Coronary artery (tissue), 2 donors: ENCODE measurements at places on chromosomes 4 and X.

DNA sequence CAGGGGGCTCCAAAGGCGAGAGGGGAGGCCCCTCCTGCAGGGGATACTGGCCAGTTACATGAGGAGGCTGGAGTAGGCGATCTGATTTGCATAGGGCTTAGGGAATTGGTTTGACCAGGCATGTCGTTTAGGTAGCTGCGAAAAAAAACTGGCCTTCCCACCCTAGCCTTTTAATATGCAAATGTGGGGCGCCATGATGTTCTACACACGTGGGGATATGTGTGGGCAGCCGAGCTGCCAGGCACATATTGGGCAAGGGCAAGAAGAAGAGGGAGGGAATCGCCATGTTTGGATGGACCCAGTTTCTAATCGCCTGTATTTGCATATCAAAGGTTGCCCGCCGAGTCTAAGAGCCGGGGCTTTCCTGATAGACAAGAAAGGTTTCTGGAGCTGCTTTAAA, 121.3 kb downstream of the PRKX start:
- no peak for DNase-seq

DNA sequence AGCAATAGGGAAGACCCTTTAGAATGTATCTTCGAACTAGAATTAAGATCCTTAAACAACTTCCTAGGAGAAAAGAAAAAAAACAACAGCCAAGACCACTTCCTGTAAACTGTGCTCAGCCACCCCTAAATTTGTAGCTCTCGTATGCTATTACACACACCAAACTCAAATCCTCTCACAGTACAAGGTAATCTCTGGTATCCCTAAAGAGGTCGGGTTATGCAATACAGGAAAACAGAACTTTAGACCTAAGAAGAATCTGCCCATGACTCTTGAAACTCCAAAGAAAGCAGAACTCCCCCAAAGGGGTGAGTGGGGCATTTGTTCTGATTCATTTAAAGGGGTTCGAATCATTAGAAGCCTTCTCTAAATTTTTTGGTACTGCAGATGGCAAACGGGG, 170.9 kb upstream of the CASK start:
- DNase-seq, result no peak

DNA sequence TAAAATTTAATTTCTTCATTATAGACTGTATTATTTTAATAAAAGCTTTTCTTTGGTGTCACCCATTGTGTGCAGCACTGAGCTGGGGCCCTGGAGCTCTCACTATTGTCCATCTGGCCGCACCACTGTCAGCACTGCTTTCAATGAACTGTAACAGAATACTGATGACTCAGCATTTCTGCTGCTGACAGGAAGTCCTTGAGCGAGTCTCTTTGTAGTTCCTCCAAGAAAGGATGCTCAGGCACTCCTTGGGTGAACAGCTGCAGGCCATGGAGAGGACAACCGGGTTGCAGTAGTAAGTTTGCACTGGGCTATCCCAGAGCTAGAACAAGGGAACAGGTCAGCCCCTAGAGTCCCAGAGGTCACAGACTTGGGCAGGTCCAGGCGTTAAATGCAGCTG, 81.6 kb downstream of the SORBS2 start:
- DNase-seq, result no peak

DNA sequence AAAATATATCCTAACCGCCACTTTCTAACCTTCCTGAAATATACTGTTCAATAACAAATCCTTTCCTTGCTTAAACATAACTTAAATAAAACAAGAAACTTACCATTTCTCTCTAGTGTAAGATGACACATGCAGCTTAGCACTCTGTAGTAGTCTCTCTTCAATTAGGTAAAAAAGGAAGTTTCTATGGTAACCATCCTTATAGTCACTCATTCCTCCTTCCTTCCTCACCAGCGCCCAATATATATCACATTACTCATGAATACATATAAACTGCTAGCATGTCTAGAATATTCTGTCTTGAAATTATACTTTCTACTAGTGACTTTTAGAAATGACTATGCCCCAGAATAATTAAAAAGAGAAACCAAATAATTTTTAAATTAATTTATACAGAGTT, 112.2 kb downstream of the SNCA start:
- DNase-seq, result no peak

GRCh38 chr4:186624951-186625350, 69.6 kb upstream of the MTNR1A start:
- DNase-seq, result no peak

GRCh38 chr4:3463556-3464348, 646 bp downstream of the DOK7 start:
- no peak for DNase-seq

DNA sequence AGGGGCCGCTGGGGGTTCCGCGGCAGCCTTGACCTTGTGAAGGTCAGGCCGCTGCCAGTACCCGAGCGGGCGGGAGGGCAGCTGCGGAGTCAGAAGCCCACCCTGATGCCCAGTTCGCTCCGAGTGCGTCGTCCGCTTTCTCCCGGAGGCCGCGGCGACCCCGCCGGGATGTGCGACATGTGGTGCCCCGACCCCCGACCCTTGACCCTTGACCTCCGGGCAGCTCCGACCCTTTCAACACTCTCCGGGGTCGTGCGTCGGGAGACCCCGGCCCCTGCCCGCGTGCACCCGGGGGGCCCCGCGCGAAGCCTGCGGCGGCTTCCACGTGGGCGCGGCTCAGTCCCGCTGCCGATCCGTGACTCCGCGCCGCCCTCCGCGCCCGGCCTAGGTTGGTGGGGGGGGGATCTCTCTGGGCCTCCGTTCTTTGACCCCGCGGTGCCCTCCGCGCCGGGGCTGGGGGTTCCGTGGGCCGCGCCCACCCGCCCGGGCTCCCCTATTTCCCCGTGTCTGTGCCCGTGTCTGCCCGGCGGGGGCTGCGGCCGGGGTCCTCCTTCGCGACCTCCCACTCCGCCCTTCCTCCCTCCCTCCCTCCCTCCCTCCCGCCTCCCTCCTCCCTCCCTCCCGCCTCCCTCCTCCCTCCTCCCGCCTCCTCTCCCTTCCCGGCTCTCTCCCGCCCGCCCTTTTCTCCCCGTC, 609 bp upstream of the SLC25A6 start:
- DNase-seq, result peak; percentile 87

DNA sequence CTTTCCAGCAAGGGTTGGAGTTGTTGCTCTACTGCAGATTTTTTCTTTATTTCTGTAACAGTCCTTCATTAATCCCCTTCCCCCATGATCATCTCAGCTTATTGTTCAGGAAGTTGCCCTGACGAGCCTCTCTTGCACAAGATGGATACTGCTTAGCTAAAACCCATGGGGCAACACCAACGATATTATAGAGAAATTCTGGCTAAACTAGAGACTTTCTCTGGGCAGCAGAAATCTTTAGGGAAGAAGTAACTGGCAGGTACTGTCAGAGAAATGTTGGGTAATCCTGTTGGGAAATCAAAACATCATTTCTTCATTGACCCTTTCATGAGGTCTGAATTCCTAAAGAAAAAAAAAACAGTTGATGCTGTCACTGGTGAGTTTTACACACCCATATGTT, 921.3 kb downstream of the NLGN4X start:
- no peak for DNase-seq

DNA sequence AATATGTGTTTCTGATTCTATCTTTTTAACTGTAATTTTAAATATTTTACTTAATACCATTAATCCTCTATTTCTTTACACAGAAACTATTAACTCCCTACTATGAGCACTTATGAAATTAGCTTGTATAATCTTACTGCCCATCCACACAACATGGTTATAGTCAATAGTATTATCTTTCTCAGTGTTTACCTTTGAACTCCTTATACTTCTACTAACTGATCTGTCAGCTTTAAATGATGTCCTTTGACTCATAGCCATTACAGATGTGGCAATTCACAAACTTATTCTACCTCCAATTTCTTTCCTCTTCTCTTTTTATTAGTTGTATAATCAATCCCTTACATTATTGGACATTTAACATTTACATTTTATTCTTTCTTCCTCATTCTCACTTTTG, 5.5 kb downstream of the SEC31A start:
- DNase-seq, result no peak

DNA sequence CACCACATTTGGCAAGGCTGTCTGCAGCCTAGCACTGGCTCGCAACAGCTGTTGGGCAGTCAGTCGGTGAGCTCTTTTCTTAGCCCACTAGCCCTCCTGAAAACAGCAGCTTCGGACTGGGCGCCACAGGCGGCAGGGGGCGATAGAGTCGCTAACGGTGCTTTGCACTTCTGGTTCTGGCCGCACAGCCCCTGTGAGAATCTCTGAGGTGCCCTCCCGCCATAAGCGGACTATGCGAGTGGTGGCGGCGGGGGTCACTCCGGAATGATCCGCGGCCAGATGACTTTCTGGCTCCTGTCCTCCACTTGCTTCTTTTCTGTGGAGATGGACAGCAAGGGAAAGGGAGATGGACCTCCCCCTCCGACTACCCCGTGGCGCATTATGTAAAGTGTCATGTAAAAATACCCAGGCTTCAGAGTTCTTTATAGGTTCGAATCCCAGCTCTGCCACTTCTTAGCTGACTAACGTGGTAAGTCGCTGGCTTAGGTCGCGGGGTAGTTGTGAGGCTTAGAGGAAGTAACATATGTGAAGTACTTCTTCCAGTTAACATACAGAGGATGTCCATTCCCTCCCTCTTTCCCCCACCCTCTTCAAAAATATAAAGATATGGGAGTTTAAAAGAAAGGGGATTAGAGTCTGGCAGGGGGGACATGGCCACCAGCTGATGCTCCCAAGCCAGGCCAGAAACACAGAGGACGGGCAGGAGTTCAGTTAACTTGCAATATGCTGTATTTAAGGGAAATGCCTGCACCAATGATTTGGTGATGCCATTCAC, 11.0 kb downstream of the ARHGAP36 start:
- no peak for DNase-seq

GRCh38 chr4:114019276-114019968, 40.0 kb upstream of the ARSJ start:
- DNase-seq, result no peak

- no peak for DNase-seq
Observed at GRCh38 chr4:135269125-135269890, 1067.7 kb upstream of the PABPC4L start.

GRCh38 chrX:77434962-77435361, 12.2 kb upstream of the FGF16 start:
- DNase-seq, result no peak

- DNase-seq, result no peak
Observed at GRCh38 chr4:146236216-146236615, 21.9 kb downstream of the REELD1 start.

DNA sequence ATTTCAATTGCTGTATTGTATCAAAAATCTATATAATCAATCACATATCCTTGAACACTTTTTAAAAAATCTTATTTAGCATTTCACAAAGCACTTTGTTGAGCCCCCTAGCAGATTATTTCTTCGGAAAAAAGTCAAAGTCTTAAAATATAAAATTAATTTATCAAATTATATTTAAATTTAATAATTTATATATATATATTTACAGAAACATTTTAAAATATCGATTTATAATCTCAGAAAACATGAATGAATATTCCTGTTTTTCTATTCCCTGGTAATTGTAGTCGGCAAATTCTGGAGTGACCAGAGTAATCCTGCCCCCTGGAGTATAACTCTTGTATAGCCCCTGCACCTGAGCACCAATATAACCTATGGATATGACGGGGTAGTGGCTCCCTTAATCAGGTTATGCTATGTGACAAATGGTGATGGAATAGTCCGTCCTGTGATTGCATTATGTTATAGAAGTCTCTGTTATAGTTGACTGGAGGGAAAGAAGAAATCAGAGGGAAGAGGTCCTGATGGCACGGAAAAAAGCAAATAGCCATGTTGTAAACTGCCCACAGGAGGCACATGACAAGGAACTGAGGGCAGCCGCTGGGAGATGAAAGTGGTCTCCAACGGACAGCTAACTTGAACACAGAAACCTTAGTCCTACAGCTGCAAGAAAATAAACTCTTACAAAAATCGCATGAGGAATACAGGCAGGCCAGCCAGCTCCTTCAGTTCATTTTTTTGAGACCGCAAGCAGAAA, 1092.3 kb downstream of the ARAP2 start:
- DNase-seq, result no peak

- DNase-seq, result no peak
Observed at GRCh38 chrX:39969819-39970504, 127.8 kb downstream of the BCOR start.

- no peak for DNase-seq
Observed at GRCh38 chr4:79864500-79865200, 208.4 kb downstream of the ANTXR2 start.

DNA sequence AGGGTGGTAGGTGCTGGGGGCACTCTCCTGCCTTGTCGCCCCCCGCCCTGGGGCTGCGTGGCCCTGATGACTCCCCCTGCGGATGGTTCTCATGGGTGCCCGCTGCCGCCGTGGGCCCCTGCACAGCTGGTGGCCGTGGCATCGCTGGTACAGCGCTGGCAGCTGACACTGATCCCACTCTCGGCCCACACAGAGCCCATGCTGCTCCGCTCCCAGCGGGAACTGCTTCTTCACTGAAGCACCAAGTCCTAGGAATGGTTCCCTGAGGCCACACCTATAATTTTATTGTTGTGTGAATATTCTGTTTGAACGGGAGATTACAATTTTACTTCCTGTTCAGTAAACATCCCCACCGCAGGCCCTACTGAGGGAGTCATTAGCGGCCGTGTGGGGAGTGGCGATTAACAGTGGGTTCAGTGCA, 138.6 kb upstream of the NKX1-1 start:
- DNase-seq, result no peak

- no peak for DNase-seq
Observed at GRCh38 chr4:156422576-156422975, 468.9 kb upstream of the CTSO start.

- no peak for DNase-seq
Observed at GRCh38 chr4:163895378-163896005, 401.0 kb downstream of the TMA16 start.

DNA sequence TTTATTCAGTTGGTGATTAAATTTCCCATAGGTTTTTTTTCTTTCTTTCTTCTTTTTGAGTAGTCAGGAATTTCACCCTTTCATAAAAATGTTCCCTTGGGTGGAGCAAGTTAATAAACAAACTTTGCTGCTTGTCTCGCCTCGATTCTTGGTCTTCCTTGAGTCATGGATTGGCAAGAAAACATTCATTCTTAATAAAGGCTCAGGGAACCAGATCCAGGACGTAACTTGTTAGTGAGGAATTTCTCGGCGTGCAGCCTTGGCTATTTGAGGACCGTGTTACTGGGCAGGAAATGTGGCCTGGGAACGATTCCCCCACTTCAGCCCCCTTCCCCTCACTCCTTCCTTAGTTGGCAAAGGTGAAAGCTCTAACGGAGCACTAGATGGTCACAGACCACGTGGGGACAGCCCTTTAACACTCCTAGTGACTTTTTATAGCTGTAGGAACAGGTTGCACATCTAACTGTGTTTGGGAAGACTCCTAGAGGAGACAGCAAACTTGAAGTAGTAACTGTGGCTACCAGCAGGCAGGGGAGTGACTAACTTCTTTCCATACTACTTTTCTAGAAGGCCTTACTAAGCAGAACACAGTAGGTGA, 106.8 kb downstream of the UCHL1 start:
- peak; percentile 83 for DNase-seq

- DNase-seq, result no peak
Observed at GRCh38 chrX:109952050-109952449, 50.9 kb upstream of the TMEM164 start.
